Right lobe of liver (tissue), 6 donors: ENCODE measurements at places on chromosomes 11 and 22. TPM values are rescaled to one million over a fixed set of nuclear protein-coding genes. Genes with fewer than 3 reads are reported as not detected.
A peak's percentile ranks its signal among the peaks of the same experiment; 100 is the strongest.

The MRGPRX2 gene
- total RNA-seq, result not detected

The MUC6 gene
- total RNA-seq, result 2.1 TPM

The TEAD1 gene
- 28.3 TPM for total RNA-seq

The CCDC73 gene
- 0.24 TPM for total RNA-seq

The THY1 gene
- total RNA-seq, result 0.13 TPM

DNA sequence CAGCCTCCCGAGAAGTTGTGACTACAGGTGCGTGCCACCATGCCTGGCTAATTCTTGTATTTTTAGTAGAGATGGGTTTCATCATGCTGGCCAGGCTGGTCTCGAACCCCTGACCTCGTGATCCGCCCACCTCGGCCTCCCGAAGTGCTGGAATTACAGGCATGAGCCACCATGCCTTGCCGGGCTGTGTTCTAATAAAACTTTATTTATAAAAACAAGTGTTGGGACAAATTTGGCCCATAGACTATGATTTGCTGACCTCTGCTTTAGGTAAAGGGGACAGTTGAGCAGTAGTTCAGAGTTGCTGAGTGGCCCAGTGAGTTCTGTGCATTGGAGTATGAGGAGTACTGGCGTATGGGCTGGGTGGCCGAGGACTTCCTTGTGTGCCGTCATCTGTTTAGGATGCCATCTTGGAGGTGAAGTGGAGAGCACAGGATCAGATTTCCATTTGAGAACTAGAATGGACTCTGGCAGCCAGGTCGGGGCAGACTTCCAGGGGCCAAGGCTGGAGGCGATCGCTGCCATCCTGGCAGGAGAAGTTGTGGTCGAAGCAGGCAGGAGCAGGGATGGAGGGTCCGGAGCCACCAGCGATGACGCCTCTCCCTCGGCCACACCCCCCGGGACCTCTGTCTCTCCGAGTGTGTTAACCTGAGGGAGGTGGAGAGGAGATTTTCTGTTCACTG, 43.8 kb downstream of the FBLN1 start:
- H3K4me1 ChIP-seq, result no peaks in the 10 kb centered on the region
- no peak overlapping the region for H3K27ac ChIP-seq
- DNase-seq, result no peak
- no peaks in the 10 kb centered on the region for H3K27me3 ChIP-seq
- H3K36me3 ChIP-seq, result no peaks in the 10 kb centered on the region
- H3K4me3 ChIP-seq, result no peak overlapping the region

DNA sequence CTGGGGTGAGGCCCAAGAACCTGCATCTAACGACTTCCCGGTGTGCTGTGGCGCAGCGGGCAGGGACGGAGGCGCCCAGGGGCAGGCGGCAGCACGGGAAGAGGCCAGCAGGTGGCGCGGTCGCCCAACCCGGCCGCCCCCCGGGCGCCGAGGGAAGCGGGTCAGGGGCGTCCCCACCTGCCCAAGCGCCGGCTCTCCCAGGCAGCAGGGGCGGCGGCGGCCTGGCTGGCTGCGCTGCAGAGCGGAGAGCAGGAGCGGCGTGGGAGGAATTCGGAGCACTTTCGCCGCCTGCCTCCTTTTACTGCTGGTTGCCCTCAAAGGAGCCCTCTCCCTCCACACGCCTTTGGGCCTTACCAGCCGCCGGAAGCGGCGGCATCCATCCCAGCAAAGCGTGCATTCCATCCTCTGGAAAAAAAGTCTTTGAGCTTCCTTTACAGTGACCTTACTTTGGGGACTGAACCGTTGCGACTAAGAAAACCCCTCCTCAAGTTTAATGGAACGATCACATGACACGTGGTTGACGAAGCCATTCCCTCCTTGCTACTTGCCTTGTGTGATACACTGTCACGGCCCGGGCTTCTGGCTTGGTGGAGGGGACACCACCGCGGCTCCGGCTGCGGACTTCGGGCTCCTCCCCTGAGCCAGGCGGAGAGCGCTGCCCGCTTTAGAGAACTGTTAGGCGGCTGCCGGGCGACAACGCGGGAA, 106.8 kb upstream of the CLMP start:
- H3K4me1 ChIP-seq, result peaks cover 15% of the 10 kb centered on the region
- DNase-seq, result peak; percentile 61
- H3K27ac ChIP-seq, result no peak overlapping the region
- H3K36me3 ChIP-seq, result no peaks in the 10 kb centered on the region
- H3K27me3 ChIP-seq, result no peaks in the 10 kb centered on the region
- H3K4me3 ChIP-seq, result peak overlapping the region; percentile 4

DNA sequence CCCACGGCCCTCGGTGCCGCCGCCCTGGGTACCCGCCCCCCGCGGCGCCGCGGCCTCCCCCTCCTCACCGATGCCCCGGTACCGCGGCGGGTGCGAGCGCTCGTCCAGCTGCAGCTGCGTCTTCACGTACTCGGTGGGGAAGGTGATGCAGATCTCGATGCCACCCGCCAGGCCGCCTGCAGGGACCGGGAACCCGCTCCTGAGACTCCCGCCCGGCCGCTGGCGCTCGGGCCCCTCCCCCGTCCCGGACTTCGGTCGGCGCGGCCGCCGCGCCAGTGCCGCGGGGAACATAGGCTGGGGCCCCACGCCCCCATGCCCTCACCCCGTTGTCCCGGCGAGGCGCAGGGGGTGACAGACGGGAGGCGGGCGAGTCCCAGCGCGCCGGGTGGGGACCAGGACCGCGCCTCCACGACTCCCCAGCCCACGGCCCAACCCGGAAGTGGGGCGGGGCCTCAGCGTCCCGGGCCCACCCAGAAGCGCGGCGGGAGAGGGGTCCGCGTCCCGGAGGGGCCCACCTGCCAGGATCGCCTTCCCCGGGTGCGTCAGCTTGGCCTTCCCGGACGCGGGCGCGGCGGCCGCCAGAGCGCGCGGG, 375 bp downstream of the SLC25A1 start:
- H3K27ac ChIP-seq, result peak overlapping the region; percentile 84
- peaks cover 46% of the 10 kb centered on the region for H3K4me1 ChIP-seq
- H3K36me3 ChIP-seq, result no peaks in the 10 kb centered on the region
- DNase-seq, result peak; percentile 75

DNA sequence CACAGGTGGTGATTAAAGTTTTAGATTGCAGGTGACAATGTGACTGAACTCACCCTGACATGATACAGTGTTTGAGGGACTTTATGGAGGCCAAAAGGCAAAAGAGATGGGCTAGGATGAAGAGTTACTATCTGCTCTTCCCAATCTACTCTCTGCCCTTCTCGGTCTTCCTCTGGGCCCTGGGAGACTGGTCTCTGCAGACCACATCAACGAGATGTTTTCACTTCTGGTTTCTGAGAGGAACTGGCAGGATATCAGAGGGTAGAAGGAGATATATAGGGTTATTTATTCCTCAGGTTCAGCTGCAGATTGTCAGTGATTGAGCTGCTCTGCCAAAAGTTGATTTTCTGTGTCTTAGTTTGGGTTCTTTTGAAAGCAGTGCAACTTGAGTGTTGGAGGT, 32.4 kb upstream of the CD44 start:
- H3K4me3 ChIP-seq, result no peak overlapping the region
- H3K27me3 ChIP-seq, result no peaks in the 10 kb centered on the region
- no peaks in the 10 kb centered on the region for H3K36me3 ChIP-seq
